Ammon's horn (tissue), 1 donor: ENCODE measurements at places on chromosomes 3 and 15.
A peak's percentile ranks its signal among the peaks of the same experiment; 100 is the strongest.

- DNase-seq = no peak
Measured at GRCh38 chr15:69990566-69991421, 106.9 kb downstream of the TLE3 start.

DNA sequence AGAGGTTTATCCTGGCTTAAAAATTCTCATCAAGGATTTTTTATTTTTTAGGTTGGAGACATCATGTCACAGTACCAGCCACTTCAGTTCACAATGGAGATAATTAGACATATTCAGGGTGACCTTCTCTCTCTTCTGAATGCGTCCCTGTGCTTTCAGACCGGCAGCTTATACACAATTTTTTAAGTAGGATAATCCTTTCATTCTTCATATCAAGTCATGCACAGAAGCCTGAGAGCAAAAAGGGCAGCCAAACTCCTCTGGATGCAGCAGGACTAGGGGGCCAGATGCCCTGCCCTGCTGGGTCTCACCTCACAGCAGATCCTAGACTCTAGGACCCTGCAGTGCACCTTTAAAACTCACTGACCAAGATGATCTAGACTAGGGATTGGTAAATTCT lies 210.4 kb downstream of the ERC2 start:
- no peak for DNase-seq

GRCh38 chr3:156814295-156814694 lies 11.9 kb upstream of the LEKR1 start:
- DNase-seq = no peak

GRCh38 chr3:194711913-194712312 lies 26.2 kb downstream of the FAM43A start:
- DNase-seq = no peak

- no peak for DNase-seq
Measured at GRCh38 chr15:58434334-58434875, 2.6 kb downstream of the LIPC start.

DNA sequence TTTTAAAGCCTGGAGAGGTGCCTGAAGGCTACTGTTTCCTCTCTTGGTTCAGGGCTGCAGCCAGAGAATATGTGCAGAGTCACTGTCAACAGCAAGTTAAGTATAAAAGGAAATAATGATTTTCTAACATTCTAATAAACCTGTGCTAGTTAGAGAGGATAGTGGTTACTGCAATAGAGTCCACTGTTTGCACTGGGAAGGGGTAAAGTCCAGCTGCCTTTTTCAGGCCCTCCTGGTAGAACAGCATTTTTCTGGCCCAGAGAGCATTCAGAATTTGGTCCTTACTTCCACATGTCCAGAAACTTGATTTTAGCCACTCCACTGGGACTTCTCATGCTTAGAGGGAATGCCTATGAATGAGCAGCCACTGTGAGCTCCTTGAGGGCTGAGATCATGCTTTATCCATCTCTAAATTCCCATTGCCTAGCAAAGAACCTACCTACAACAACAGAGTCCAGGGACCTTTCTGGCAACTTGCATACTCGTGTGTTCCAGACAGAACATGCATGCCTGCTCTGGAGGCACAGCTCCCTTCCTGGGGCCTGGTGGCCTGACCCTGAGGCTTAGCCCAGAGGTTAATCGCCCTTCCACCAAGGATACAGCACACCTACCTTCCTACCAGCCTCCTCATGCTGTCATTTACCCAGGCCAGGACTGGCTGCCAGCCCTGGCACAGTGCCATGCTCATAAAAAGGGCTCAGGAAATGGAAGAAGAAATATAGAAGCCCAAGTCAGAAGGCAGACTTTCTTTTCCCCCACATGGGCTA lies 50.3 kb upstream of the ATP13A3 start:
- no peak for DNase-seq

DNA sequence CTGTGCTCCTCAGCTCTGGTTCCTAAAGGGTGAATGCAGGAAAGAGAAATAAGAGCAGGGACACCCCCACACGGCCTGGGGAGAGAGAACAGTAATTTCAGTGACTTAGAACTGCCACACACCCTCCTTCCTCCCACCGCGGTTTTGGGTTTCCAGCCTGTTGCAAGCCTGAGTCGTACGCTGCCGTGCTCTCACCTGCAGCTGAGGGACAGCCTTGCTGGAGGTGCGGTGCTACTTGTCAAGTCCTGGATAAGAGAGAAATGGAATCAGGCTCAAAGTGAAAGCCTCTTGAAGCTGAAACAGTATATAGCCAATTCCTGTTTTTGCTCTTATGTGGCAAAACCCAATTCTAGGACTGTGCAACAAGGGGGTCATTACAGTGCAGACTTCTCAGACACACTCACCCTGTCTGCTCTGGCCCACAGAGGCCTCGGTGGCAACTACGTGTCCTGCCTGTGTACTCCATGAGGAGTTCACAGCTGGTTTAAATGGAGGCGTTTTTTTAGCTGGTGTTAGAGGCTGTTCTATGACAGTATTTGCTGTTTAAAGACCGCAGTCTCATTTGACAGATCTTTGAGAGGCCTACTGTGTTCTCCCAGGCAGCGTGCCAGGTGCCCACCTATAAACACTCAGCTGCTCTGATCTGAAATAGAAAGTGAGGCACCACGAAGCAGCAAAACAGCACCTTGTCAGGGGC lies 42.9 kb downstream of the TBC1D2B start:
- no peak for DNase-seq

GRCh38 chr15:60090747-60091146 lies 86.6 kb downstream of the FOXB1 start:
- no peak for DNase-seq

DNA sequence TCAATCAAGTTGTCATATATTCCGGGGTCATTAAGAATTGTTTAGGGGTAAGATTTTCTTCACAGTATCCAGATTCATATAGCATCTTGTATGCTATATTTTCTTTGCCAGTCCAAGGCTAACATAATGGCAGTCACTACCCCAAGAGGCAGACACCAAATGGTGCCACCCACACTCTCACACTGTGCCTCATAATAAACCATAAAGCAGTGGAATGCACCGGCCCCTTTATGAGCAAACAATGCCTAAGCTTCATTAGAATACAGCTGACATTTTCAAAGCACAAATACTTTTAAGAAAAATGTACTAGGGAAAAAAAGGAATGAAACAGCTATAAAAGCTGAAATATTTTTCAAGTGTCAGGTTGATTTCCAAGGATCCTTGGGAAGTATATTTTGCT lies 121.6 kb downstream of the TFDP2 start:
- peak; percentile 39 for DNase-seq

DNA sequence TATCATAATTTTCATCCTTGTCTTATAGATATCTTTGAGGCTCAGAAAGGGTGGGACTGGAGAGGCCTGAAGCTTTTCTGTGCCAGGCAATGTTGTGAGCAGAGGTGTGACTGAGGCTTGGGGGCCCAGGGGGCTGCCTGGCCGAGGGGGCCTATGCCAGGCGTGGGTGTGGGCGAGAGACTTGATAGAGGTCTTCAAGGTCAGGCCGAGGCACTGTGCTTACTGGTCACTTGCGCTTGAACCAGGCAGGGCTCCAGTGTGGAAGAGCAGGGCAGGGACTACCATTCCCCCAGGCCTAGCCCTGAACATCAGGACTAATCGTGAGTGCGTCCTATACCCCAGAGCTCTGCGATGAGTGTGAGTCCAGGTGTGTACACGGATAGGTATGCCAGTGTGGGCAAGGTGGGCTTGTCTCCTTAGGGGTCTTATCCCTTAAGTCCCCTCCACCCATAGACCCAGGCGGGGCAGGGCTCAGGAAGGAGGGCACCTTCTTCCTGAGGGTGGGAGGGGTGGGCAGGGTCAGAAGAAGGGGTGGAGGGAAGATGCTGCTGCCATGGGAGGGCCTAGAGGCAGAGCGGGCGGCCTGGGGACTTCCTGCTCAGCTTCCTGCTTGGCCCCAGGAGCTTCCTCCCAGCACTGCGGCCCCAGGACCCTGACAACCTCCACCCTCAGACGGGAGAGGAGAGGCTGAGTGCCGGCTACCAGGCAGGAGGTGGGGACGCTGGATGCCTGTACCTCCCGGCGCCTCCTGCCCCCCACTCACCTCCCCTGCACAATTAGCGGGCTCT lies 84.7 kb downstream of the LINGO1 start:
- DNase-seq = no peak

- DNase-seq = no peak
Measured at GRCh38 chr3:162337630-162338029, 841.0 kb downstream of the OTOL1 start.

DNA sequence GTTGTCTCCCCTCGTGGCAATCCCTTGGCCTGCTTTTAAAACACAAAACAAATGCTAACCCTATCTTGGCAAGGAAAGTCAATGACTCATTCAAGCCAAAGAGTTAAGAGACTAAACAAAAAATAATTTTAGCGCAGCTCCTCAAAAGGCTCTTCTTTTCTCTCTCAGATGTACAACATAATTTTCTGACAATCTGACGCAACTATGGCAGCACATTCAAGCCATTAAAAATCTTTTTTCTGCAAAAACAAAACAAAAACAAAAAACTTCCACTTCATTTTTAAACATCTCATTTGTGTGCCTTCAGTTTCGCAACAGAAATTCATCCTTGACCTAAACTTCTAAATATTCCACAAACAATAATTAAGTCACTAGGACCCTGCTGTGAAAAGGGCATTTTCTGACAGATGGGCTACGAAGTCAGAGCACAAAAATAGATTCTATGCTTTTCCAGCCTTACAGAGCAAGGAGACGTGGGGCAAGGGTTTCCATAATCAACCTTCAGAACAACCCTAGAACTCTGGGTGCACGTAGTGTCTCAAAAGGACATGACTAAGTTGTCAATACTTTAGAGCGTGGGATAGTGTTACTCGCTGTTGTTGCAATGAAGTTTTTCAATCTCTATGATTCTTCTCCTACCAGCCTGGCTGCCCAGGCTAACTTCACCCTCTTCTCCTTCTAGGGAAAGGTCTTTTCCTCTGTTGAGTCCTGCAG lies 84.3 kb downstream of the MB21D2 start:
- DNase-seq = no peak

GRCh38 chr15:45150481-45150880 lies 20.7 kb downstream of the DUOX1 start:
- DNase-seq = no peak

DNA sequence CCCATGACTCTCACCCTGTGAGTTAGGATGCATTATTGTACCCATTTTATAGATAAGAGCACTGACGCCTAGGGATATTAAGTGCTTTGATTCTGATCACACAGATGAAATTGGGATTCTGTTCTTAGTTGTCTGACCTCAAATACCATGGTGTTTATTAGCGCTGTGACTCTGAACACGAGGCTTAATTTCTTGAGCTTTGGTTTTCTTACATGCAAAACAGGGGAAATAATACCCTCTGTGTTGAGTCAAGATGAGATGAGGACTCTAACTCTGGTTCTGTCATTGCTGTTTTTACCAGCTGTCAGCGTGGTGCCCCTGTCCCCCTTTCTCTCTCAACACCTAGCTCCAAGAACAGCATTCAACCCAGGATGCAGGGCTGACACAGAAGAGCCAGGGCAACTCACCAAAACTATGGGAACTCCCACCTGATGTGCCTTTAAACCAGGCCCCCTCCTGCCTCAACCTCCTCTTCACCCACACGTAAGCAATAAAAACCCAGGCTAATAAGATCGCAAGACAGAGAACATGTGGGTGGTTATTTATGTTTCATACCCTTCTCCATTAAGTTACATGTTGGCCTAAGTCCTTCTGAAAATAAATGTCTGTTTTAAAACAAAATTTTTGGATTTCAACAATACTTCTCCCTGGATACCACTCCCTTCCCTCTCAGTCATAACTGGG lies 100.1 kb upstream of the SPATA12 start:
- DNase-seq = no peak

GRCh38 chr15:77698481-77698880 lies 65.8 kb upstream of the LINGO1 start:
- DNase-seq = no peak

DNA sequence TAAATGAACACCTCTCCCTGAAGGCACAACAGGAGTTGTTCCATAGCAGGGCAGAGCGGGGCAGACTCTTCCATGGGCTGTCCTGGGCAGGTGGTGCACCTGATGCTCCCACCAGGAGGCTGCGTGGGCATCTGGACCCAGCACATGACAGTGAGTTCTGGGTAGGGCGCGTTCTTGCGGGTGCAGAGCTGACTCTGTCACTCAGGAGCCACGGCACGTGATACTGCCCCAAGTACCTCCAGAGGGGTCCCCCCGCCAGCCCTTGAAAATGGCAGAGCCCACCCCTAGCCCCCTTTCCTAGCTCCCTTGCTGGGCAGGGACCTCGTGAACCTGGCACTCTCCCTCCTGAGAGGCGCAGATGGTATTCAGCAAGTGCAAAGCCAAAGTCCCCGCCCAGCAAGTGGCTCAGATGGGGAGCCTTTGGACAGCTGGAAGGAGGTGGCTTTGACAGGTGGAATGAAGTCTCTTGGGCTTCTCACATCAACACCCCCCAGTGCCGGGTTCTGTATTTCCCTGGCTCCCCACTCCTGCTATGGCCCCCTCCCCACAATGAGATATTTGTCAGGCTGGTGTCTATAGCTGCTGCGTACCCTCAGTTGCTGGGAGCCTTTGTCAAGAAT lies 172.1 kb downstream of the TBC1D2B start:
- no peak for DNase-seq

DNA sequence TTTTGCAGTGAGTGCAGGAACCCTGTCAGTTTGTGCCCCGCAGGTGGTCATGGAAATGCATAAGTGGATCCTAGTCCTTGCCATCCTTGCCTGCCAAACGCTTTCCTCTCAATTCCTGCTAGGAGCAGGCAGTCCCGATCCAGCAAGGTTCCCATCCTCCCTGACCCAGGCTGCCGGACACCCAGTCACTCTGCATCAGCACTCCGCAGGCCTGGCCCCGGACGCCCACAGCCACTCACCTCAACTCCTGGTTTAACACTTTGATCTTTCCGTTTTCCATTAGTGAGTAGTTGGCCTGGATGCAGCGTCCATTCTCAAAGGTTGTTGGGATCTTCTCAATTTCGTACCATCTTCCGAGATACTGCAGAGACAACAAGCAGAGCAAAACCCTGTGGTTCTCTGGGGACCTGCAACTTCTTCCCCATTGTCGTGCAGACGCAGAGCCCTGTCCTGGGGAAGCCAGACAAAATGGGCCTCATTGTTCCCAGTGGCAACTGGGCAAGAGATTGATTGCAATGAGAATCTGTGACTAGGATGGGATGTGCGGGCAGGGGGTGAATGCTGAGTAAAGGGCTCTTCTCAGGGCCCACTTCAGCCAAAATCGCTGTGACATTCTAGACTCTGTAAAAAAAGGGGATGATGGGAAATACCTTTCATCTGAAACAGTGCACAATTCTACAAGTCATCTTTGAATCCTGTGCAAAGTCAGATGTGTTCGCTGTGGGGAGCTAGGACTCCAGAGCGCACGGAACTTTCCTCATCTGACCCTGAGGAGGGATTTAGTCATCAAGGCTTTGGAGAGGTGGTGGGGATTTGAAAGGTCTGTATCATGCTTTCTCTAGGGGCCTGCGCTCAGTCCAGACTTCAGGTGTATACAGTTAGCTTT lies 9.9 kb downstream of the APOD start:
- DNase-seq = no peak

DNA sequence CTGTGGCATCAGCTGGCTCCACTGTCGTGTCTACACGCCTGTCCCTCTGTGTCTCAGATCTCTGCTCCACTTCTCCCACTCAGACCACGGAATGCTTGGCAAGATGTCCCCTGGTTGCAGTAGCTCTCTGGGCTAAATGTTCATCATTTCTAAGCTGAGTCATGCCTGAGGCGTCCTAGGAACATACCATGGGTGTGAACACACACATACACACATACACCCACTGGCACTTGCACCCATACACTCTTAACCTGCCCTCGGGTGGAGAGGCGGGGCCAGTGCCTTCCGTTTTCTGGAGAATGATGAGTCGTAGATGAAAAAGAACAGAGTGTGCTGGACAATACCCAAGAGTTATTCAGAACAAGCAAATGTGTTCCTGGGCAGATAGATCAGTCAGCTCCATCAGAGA lies 72.4 kb downstream of the SENP2 start:
- DNase-seq = no peak

- DNase-seq = peak; percentile 17
Measured at GRCh38 chr15:22904736-22905135, 66.3 kb downstream of the NIPA2 start.
